ENCODE measurements at places on chromosomes 7 and 10.

DNA sequence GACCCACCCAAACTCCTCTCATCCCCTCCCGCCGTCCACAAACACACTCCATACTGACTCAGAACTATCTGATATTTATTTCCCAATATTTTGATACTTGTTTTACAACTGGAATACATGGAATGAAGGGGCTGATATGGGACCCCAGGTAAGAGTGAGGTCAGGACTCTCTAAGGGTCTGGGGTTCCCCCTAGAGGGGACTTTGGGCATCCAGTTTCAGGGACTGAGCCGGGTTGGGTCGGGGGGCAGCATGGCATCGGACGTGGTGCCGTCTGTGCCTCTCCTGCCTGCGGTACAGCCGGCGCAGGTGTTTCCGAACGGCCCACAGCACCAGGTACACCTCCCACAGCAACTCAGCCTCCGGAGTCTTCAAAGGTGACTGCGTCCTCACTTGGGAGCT is 7.5 kb downstream of the SPACDR start:
- DNase-seq: no peak

DNA sequence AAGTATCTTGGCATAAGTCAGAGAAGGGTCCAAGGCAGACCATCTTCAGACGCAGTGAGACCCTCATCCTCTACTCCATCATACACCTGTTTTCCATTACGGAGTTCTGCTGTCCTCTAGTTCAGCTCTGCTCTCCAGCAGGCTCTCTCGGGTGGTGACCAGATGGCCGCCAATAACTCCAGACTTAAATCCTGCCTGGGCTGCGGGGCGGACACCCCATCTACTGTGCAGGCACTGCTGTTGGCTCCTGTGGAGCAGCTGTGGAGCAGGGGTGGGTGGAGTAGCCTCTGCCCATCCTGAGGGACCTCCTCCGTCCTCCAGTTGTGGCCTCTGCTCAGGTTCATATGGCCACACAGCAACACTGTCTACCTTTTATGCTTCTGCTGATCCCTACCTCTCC is 608.1 kb downstream of the SDK1 start:
- no peak for DNase-seq

DNA sequence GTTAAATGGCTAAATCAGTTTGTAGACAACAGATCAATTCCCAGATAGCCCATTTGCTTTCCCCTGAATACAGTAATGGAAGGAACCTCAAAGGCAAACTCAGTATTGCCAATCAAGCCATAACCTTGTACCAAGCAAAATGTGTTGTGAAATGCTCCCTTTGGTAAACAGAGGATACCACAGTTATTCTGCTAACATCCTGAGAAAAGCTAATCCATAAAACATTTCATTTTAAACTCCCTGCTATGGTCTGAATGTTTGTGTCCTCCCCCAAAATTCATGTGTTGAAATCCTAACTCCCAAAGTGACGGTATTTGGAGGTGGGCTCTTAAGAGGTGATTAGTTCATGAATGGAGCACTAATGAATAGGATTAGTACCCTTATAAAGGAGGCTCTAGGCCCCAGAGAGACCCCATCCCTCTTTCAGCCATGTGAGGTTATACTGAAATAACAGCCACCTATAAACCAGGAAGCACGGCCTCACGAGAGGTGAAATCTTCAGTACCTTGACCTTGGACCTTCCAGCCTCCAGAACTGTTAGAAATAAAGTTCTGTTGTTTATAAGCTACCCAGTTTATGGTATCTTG is 89.3 kb upstream of the RNF148 start:
- DNase-seq: no peak

DNA sequence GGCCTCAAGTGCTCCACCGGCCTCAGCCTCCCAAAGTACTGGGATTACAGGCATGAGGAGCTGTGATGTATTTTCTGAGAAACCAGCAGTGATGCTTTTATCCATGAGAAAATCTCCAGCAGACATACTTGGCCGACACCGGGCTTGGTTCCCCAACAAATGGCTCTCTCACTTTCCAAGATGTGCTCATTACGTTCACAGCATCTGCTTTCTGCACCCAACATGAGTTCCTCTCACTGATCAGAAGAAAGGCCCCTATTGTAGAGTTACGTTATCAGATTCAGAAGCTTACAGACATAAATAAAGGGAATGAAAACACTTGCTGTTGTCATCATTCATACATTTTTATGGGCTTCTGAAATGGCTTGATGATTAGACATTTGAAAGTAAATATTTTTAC is 95.0 kb downstream of the CALD1 start:
- DNase-seq: no peak

- no peak for DNase-seq
Observed at GRCh38 chr10:123995461-123996131, 97.8 kb downstream of the CHST15 start.

DNA sequence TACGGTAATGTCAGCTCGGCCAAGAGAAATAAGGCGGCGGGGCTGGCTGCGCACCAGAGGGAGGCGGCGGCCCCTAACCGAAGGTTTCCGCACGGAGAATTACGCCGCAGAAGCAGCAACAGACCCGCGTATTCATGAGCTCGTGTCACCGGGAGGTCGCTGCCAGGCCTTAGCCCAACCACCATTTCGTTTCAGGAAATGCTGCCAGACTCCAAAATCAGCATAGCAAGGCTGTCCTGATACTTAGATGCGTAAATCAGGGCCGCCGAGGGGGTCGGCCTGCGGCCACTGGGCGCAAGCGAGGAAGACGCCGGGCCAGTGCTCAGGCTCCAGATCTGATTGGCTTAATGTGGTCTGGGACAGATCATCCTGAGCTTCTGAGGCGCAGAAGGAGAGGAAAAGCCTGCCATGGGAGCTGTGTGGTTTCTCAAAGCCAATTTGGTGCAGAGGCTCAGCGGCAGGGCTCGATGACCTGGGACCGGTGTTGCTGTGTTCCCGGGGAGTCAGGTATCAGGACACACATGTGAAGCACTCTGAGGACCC is 247.9 kb downstream of the BAMBI start:
- no peak for DNase-seq
